ENCODE measurements at places on chromosomes 2 and 18. TPM values are rescaled to one million over a fixed set of nuclear protein-coding genes. Genes with fewer than 3 reads are reported as not detected.

The CNRIP1 gene
- total RNA-seq = 70.9 TPM

The MARCHF4 gene
- total RNA-seq = 0.52 TPM

The RGPD3 gene
- total RNA-seq = 0.65 TPM

The OTOF gene
- total RNA-seq = 0.13 TPM

The ACVR1C gene
- 0.13 TPM for total RNA-seq

The BCL2 gene
- 4.6 TPM for total RNA-seq

The SLC16A14 gene
- total RNA-seq = 2.3 TPM

The ITGA6 gene
- 10.2 TPM for total RNA-seq

The PIEZO2 gene
- 268 TPM for total RNA-seq

The SPDYA gene
- 1.3 TPM for total RNA-seq

The CD8B2 gene
- 0.13 TPM for total RNA-seq

The RAB17 gene
- total RNA-seq = 0.52 TPM

The SKOR2 gene
- total RNA-seq = not detected

The SERPINB3 gene
- total RNA-seq = not detected

The HMSD gene
- total RNA-seq = not detected

The UNC50 gene
- total RNA-seq = 51.4 TPM

The CDKL4 gene
- total RNA-seq = 3.7 TPM

The ATOH8 gene
- total RNA-seq = 67.2 TPM

The LOXHD1 gene
- not detected for total RNA-seq

The CRYGA gene
- total RNA-seq = not detected

The MYO5B gene
- 6.6 TPM for total RNA-seq

The MYOM1 gene
- 0.76 TPM for total RNA-seq

The RNF152 gene
- 10.6 TPM for total RNA-seq

The PKDCC gene
- 12.3 TPM for total RNA-seq

The UGT1A3 gene
- not detected for total RNA-seq

The RASGRP3 gene
- 0.39 TPM for total RNA-seq

The BOLA3 gene
- total RNA-seq = 24.2 TPM

The TEX44 gene
- total RNA-seq = not detected

The DLGAP1 gene
- total RNA-seq = 17.4 TPM

The ABCG8 gene
- total RNA-seq = not detected

The PRSS56 gene
- total RNA-seq = not detected

The TGFA gene
- total RNA-seq = 0.91 TPM

The LAMA1 gene
- total RNA-seq = 11.0 TPM

The CNGA3 gene
- 0.43 TPM for total RNA-seq

The SPAG16 gene
- 62.9 TPM for total RNA-seq

The DSG1 gene
- not detected for total RNA-seq

The UGT1A8 gene
- not detected for total RNA-seq

The C2orf78 gene
- total RNA-seq = not detected

The HOXD3 gene
- 6.4 TPM for total RNA-seq

The UBR3 gene
- 81.1 TPM for total RNA-seq

The GREB1 gene
- 0.43 TPM for total RNA-seq

The PPP4R1 gene
- 109 TPM for total RNA-seq

The RFTN2 gene
- total RNA-seq = 23.5 TPM

The CSRNP3 gene
- total RNA-seq = 0.13 TPM

The HOXD1 gene
- not detected for total RNA-seq

The TMEM247 gene
- not detected for total RNA-seq
